IMR-90 (cell line): ENCODE measurements at places on chromosomes 11 and 22. TPM values are rescaled to one million over a fixed set of nuclear protein-coding genes. Genes with fewer than 3 reads are reported as not detected.

Gene HINFP
- 8.1 and 9.1 TPM in 2 replicates for total RNA-seq

DNA sequence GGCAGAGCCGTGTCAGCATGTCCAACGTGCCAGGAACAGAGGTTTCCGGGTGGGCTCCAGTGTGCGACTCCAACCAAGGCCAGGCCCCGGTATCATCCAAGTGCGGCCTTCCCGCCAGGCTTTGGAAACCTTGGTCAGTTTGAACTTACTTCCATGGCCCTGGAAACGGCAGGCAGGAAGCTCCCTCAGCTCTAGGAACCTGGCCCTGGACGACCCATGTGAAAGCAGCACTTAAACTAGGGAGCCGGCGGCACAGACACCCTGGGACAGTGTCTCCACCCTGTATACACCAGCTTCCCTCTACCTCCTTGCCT is 65.2 kb downstream of the MYH9 start:
- DNase-seq = no peak

GRCh38 chr11:118002010-118002540 is 15.9 kb downstream of the IL10RA start:
- DNase-seq = no peak

DNA sequence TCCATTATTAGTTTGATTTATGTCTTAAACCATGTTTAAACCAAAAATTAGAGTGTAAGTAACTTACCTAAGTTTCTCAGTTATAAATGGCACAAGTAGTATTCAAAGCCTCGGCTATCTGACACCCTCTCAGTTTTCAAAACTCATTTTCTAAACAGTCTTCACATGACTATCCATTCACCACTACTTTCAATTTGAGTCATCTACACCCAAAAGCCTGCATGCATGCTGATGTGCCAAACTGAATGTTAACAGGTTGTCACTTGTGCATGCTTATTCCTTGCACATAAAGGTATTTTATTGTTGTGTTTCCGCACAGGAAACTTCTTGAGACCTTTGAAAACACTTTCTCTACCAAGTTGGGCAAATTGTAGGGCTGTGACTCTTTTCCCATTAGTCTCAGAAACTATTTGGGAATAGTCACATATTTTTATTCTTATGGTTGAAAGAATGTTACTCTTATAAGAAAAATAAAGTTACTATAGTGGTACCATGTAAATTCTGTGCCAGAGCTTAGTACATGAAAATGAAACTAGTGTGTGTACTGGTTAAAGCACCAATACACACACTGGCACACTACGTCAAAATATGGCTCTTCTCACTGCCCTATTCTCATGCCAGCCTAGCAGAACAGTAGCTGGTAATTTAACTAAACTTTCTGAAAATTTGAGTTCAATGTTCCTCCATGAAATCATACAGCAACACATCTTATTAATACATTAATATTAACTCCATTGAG is 2.2 kb upstream of the OR51E2 start:
- DNase-seq = no peak

- no peak for DNase-seq
Observed at GRCh38 chr11:79168530-79169110, 272.2 kb downstream of the TENM4 start.
